ENCODE measurements at places on chromosomes 2 and 18. TPM values are rescaled to one million over a fixed set of nuclear protein-coding genes. Genes with fewer than 3 reads are reported as not detected.

Gene UGT1A1
- not detected for total RNA-seq

DNA sequence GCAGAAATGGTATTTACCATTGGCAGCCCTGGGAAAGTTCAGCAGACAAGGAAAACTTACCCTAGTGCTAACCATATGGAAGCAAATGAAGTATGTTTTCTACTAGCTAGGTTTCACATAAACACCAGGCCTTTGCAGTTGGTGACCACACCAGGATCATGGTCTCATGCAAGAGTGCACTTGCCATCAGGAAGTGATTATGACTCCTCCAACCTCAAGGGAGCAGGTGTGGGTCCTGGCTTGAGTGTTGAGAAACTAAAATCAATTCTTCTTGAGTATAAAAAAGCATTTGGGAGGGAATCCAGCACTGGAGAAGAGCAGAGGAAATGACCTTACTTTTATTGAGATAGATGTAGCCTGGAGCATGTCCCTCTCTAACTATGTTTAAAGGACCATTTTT is 56.8 kb upstream of the SPAG16 start:
- no peak for DNase-seq

GRCh38 chr2:140880573-140880972 is 1250.2 kb downstream of the LRP1B start:
- DNase-seq: no peak

DNA sequence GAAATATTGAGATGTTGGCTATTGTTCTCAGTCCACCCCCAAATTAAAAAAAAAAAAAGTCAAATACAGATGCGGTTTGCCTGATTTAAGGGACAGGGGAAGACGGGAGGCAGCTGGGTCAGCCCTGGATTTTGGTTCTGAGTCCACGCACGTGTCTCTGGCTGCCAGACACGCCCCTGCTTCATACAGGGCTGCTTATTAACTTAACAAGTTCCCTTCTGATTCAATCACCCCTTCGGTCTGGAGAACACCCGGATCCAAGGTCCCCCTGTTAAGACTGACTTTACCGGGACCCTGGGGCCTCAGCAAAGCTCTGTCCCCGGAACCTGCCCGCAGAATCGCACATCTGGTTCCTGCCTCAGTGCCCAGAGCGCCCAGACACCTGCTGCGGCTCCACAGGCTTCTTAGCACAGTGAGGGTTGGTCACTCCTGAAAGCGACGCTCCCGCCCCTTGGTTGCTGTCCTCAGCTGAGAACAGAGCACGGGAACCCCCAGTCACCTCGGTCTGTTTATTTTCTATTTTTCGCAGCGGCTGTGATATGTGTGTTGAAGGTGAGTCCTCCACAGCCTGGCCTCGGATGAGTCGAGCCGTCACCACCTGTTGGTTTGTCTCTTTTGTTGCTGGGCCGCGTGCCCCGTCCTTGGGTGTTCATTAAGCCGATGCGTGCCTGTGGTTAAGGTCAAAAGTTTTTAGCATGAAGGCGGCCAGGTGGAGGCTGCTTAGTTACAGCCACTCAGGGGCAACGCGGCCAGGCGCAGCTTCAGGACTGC is 57.2 kb downstream of the RTP5 start:
- peak; percentile 55 for DNase-seq

Gene MATN3
- 0.40 TPM for total RNA-seq

GRCh38 chr2:81895620-81896250 is 1591.2 kb upstream of the LRRTM1 start:
- no peak for DNase-seq

Gene GPBAR1
- 6.2 TPM for total RNA-seq

Gene GREB1L
- total RNA-seq: 0.72 TPM

- DNase-seq: no peak
These were observed 456.3 kb downstream of the DLGAP1 start for GRCh38 chr18:3998698-3999333.

Gene BOLL
- total RNA-seq: not detected

Gene SERPINB11
- not detected for total RNA-seq

DNA sequence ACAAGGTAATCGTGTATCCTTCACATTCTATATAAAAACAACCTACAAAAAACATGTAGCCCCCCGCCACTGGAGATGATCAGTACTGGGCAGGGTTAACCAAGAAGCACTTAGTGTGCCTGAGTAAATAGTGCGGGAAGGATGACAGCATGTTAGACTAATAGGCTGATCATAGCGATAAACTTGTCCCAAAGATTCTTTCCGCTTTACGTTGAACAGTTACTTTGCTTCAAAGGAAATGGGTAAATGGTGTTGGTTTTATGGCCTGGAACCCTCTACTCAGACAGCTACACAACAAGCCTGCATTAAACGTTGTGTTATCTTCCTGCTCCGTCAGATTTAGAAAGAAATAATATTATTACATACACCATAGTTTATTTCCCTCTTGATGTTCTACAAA is 67.7 kb downstream of the CTAGE1 start:
- no peak for DNase-seq

Gene CRIM1
- total RNA-seq: 124 TPM

- DNase-seq: no peak
These were observed 298.5 kb downstream of the PLCL1 start for GRCh38 chr2:198102856-198103255.

DNA sequence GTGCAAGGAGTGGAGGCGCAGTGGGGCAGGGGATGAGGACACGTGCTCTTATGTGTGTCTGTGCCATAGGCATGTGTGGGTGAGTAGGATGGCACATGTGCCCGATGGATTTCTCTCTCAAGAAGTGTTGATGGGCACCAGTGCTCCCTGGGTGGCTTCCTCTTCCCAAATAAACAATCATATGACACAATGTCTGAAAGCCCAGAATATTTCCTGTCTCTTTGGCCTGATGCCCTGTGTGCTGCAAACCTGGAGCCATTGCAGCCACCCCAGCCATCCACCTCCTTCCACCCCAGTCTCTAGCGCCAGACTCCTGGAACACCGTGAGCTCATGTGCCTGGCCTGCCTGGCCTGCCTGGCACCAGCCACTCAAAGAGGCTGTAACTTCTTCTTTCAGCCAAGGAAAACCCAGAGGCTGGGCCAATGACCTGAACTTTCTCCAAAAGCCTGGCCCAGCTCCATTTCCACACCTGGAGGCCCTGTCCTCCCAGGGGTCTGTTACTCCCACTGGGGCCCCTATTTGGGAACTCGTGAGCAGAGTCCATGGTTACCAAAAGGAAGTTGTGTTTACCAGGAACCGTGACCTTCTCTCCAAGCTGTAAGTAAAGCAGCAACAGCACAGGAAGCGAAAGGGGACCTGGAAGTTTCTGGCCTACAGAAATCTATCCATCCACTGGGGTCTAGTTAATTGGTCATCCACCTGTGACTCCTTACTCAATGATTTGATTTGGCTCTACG is 9.5 kb upstream of the ZBTB7C start:
- no peak for DNase-seq

DNA sequence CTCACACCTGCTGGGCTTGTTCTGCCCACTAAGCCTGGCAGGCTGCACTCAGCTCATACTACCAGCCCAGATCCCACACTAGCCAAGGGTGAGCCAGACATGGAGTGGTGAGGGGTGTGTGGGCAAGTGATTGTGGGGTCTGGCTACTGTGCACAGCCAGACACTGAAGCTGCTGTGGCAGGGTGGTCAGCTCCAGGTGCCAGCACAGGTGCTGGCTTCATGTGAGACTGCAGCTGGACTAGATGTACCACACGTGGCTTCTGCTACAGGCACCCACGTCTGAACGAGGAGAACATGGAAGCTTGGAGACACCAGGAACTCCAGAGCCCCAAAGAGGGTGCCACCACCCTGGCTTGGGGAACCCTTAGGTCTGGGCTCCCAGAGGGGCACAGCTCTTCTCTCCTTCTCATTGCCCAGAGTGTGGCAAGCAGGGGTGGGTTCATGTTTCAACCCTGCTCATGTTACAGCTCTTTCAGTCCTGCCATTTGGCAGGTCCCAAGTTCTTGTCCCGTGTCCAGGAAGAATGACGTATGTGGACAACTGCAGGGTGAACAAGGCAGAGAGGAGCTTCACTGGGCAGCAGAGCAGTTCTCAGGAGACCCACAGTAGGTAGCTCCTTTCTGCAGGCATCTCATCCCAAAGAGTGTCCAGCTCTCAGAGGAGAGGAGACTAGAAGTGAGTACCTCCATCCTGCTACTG is 1624.2 kb upstream of the TMEFF2 start:
- peak; percentile 62 for DNase-seq

GRCh38 chr18:22551536-22552151 is 133.9 kb upstream of the CTAGE1 start:
- DNase-seq: no peak

- no peak for DNase-seq
These were observed 64.9 kb downstream of the SPRED2 start for GRCh38 chr2:65367524-65367923.

Gene SRD5A2
- total RNA-seq: not detected

GRCh38 chr2:95354469-95354901 is 48.0 kb upstream of the FAHD2A start:
- no peak for DNase-seq

Gene AKAIN1
- not detected for total RNA-seq

DNA sequence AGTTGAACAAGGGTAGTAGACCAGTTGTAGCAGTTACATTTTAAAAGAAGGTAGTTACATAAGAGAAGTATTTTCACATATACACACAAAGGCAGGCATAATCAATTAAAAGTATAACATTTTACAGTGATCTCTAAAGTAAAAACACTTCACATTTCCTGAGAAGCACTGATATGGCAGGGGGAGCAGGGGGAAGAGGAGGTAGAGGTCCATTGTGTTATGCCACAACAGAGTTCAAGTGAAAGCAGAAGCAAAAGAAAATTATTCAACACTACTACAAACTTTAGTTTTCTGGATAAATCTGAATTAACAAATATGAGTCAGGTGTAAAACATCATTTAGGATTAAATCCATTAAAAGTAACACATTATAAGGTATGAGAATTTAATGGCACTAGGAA is 38.4 kb downstream of the ROCK1 start:
- no peak for DNase-seq

DNA sequence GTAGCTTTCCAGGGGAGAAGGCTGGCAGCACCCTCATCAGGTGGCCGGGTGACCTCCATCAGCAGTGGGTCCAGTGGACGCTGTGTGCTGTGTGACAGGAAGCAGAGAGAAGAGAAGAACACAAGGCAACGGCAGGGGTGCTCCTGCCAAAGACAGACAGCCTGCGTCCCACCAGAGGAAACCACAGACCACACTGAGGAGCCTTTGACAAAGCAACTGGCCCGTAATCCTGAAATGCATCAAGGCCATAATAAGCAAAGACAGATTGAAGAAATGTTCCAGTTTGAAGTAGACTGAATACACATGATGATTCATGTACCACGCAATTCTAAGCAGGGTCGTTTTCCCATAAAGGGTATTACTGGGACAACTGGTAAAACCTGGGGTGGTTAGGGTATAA is 172.4 kb downstream of the FBXO15 start:
- no peak for DNase-seq

Gene LRRTM4
- 0.33 TPM for total RNA-seq

Gene PTPN4
- 36.7 TPM for total RNA-seq

Gene DNAH7
- 0.24 TPM for total RNA-seq

DNA sequence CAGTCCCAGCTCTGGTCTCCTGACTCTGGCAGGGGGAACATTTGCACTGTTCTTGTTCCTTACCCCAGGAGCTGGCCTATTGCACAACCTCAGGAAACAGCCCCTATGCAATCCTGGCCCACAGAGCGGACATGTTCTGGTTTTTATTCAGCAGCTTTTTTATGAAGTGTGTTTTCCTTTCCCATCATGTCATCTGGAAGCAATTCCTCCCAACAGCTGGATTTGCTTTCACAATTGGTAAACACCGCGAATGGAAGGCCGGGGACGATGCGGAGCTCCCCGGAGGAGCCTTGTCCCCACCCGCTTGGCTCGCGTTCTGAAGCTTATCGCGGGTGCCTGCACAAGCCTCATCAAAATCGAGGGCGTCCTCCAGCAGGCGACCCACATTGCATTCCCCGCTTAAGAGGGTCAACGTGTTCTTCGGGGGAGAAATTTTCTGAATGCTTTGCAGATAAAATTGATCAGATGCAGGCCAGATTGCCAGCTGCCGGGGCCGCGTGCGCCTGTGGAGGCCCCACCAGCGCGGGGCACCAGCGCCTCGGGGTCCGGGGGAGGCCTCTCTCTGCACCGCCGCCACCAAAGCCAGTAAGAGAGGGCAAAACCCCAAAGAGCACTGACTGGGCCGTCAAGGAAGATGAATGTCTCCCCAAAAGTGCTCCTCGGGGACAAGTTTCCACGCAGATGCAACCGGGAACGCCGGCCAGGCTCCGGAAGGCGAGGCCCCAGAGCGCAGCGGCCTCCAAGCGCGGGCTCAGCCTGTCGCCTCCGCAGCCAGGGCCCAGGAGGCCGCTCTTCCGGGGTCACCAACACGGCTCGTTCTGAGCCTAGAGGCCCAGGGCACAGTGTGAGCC is 60.3 kb upstream of the SP3 start:
- no peak for DNase-seq

DNA sequence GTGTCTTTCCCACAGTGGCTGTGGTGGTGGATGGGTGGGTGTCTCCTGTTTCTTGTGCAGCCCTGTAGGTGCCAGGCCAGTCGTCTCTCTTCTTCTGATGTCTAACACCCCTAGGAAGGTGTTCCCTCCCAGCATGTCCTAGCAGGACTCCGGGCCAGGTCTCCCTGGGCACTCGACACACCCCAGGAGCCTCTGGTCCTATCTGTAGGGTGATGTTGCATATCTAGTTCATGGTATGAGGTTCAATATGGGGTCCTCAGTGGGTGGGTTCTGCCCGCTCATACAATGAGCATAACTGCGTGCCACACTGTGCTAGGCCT is 14.4 kb downstream of the NGEF start:
- no peak for DNase-seq

GRCh38 chr2:186592137-186592875 is 2.5 kb downstream of the ITGAV start:
- no peak for DNase-seq

Gene HTR2B
- total RNA-seq: 0.30 TPM

Gene PAIP2B
- total RNA-seq: 2.8 TPM

Gene MC2R
- total RNA-seq: not detected

DNA sequence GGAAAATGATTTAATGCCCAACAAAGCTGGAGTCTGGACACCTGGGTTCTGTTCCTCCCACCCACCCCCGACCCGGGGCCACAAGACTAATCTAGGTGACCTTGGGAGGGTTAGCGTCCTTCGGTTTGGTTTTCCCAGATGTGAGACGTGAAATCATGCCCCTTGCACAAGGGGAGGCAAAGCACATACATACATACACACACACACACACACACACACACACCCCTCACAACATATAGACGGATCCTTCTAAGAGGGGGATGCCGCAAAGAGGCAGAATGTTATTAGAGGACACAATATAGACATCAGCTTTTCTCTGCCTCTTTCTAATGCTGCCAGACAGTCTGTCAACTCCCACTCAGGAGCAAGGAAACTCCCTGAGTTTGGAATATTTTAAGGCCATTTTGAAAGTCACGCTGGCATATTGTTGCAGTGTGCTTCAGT is 616 bp upstream of the RBMS1 start:
- DNase-seq: no peak

Gene SELENOI
- 20.2 TPM for total RNA-seq

Gene CCDC148
- total RNA-seq: 0.51 TPM

- DNase-seq: no peak
These were observed 25.6 kb upstream of the SCYGR1 start for GRCh38 chr2:227413371-227413770.

Data from spleen (tissue), 13 donors.